ENCODE measurements at places on chromosomes 13 and 19. TPM values are rescaled to one million over a fixed set of nuclear protein-coding genes. Genes with fewer than 3 reads are reported as not detected.

GRCh38 chr13:113737803-113738202 lies 21.2 kb upstream of the TMEM255B start:
- no peaks in the 10 kb centered on the region for H3K36me3 ChIP-seq
- DNase-seq = no peak
- H3K4me3 ChIP-seq = no peak overlapping the region
- H3K4me1 ChIP-seq = peaks cover 3% of the 10 kb centered on the region

DNA sequence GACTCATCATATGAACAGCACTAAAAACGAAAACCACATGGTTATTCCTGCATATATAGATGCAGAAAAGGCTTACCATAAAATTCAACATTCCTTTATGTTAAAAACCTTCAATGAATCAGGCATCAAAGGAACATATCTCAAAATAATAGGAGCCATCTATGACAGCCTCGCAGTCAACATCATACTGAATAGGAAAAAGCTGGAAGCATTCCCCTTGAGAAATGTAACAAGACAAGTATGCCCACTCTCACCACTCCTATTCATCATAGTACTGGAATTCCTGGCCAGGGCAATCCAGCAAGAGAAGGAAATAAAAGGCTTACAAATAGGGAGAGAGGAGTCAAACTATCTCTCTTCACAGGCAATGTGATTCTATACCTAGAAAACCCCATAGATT lies 179.6 kb upstream of the HTR2A start:
- no peaks in the 10 kb centered on the region for H3K36me3 ChIP-seq
- H3K27ac ChIP-seq = no peak overlapping the region

DNA sequence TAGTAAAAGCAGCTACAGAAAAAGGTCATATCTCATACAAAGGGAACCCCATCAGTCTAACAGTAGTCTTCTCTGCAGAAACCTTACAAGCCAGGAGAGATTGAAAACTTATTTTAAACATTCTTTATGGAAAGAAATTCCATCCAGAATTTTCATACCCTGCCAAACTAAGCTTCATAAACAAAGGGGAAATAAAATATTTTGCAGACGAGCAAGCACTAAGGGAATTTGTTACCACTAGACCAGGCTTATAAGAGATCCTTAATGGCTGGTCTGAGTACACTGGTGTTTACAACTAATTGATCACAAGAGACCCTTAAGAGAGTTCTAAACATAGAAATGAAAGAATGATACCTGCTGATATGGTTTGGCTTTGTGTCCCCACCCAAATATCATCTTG lies 128.6 kb upstream of the TNFSF11 start:
- no peak for DNase-seq
- no peaks in the 10 kb centered on the region for H3K36me3 ChIP-seq
- H3K4me3 ChIP-seq = no peak overlapping the region
- no peaks in the 10 kb centered on the region for H3K27me3 ChIP-seq

DNA sequence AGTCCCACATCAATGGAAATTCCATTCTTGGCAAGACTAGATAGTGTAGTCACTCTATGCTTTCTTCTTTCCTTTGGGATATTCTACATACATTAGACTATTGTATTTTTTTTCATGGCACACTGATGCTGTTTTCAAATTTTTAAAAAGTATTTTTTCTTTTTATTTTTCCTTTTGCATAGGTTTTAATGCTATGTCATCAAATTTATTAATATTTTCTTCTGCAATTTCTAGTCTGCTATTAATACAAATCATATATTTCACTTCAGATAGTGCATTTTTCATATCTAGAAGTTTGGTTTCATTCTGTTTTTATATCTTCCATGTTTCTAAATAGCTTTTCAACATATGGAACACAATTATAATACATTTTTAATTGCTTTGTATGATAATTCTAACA lies 2050.1 kb upstream of the PRR20A start:
- DNase-seq = no peak
- H3K27ac ChIP-seq = no peak overlapping the region
- no peaks in the 10 kb centered on the region for H3K36me3 ChIP-seq

- no peak overlapping the region for H3K4me3 ChIP-seq
- no peaks in the 10 kb centered on the region for H3K27me3 ChIP-seq
- peaks cover 8% of the 10 kb centered on the region for H3K36me3 ChIP-seq
- H3K27ac ChIP-seq = no peak overlapping the region
- DNase-seq = no peak
These were observed 51.6 kb downstream of the MPHOSPH8 start for GRCh38 chr13:19685034-19685433.

Gene GPR12
- not detected for polyA plus RNA-seq

Gene CCDC97
- polyA plus RNA-seq = 13.2 TPM

Gene DNAJC15
- polyA plus RNA-seq = 18.5 TPM

Gene EPS8L1
- 24.6 TPM for polyA plus RNA-seq

Gene MEDAG
- polyA plus RNA-seq = 7.7 TPM
